ENCODE measurements at places on chromosomes 1 and 21.

- DNase-seq, result no peak
Measured at GRCh38 chr1:198873696-198874230, 234.9 kb downstream of the PTPRC start.

GRCh38 chr21:41660748-41661147 is 106.1 kb downstream of the RIPK4 start:
- no peak for DNase-seq

DNA sequence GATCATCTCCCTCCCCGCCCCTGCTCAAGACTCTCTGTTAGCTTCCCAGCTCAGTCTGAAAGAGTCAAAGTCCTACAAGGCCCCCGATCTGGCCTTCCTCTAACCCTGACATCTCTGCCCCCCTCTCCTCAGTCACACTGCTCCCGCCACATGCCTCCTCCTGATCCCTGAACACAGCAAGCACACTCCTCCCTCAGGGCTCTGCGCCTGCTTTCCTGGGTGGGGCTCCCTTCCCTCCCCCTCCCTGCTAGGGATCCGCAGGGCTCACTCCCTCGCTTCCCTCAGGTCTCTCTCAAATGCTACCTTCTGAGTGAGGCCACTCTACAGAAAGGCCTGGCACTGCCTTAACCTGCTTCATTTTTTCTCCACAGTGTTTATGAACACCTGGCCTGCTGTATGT is 5.7 kb upstream of the GALE start:
- DNase-seq, result no peak

- no peak for DNase-seq
Measured at GRCh38 chr1:14037101-14037847, 337.3 kb downstream of the PRDM2 start.
